ENCODE measurements at places on chromosomes 2 and 18.

- DNase-seq, result no peak
Observed at GRCh38 chr18:74517236-74517630, 17.1 kb upstream of the CNDP1 start.

DNA sequence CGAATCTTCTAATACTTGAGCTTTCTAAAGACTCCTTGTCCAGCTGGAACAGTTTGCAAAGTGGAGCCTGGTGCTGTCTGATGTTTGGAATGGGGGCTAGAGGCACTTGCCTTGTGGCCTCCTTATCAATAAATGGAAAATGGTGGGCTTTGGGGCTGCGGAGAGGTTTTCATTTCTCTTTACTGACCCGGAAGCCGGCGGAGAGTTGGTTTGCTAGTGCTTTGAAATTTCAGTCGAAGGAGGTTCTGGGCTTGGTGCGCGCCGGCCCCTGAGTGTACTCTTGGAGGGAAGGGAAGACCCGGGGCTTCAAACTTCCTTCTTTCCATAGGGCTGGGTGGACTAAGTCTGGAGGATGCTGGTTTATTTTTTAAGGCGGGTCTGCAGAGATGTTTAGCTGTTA lies 714 bp downstream of the RPIA start:
- DNase-seq, result peak; percentile 7

DNA sequence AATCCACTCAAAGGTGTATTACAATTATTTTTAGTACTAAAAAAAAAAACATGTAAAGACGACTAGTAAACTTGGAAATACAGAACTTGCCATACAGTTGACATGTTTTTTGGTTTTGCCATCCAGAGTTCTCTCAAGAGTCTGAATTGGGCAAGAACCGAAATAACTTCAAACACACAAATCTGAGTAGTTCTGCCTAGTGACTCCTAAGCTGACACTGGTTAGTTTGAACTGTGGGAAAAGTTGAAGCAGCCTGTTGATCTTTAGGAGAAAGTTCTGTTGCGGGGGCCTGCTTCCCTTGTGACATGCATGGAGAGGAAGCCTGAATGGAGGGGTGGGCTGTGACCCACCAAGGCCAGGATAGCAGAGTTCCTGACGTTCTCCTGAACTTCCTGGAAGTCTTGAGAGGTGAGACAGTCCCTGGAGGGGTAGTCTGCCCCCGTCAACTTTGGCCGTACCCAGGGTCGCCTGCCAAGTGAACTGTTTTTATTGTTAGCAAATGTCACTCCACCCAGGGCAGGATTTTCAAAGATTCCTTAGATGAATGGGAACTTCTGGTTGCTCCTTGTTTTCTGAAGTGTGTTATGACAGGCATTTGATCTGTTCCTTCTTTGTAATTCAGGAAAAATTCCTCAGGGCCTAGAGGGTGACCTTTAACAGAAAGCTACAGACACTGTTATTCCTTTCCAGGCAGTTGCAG lies 85.6 kb upstream of the SPTBN1 start:
- DNase-seq, result no peak

- no peak for DNase-seq
Observed at GRCh38 chr2:188204824-188205223, 86.8 kb upstream of the GULP1 start.

DNA sequence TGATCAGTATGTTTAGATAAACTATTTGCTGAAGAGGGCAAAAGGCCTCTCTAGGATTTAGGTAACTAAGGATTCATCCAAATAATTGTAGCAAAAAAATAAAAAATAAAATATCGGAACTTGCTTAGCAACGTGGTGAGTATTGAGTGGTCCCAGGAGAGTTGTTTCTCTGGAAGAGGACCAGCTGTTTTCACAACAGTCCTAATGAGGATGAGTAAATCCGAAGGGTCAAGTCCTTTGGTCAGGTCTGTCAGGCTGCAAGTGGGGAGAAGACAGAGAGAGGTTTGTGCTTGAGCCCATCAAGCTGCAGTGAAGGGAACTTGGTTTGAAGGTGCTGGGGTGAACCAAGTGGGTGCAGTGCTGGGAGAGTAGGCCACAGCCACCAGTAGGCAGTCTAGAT lies 539.2 kb downstream of the SLC4A3 start:
- no peak for DNase-seq

GRCh38 chr2:226837787-226838603 lies 2.1 kb downstream of the RHBDD1 start:
- DNase-seq, result no peak

DNA sequence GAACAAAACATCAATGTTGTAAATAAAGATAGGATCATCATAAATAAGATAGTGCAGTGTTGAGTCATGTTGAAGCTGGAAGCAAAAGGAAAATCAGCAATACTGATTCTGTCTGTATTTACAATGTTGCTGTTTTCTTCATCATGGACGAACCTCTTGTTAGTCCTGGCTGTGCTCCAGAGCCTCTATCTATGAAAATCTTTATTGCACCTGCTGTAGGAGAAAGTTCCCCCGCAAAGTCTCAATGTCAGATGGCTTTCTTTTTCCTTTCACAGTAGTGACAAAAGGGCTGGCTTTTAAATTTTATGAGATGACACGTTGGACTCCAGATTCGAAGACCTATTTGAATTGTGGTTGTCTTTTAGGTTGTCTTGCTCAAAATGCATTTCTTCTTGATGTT lies 98.5 kb upstream of the LRRTM1 start:
- DNase-seq, result no peak

DNA sequence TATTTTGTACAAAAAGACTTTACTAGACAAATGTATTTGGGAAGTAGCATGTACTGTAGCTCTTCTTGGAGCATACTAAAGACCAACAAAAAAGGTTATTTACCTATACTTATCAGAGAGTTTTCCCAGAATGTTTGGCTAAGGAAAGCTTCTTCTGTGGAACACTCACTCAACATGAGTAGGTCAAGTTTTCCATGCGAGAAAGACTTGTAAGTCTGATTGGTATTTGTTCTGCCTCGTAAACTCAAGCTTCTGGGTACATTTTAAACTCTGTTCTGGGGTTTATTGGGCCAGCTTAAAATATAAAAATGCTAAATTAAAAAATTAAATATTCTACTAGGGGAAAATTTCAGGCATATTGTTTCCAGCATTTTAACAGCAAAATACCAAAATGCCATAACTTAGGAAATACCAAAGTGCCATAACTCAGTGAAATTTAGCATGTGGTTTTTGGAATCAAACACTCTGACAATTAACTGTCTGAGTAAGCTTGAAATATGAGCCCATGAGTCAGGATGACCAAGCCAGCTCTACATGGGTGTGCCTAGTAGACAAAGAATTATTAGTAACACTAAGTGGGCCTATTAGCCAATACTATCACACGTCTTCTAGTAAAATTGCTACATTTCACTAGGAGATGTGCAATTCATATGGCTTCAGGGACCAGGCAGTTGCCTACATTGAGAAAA lies 47.3 kb upstream of the SERPINE2 start:
- DNase-seq, result no peak

- no peak for DNase-seq
Observed at GRCh38 chr2:23761638-23762037, 165.3 kb downstream of the ATAD2B start.

GRCh38 chr2:121071034-121071504 lies 213.9 kb downstream of the TFCP2L1 start:
- DNase-seq, result no peak

DNA sequence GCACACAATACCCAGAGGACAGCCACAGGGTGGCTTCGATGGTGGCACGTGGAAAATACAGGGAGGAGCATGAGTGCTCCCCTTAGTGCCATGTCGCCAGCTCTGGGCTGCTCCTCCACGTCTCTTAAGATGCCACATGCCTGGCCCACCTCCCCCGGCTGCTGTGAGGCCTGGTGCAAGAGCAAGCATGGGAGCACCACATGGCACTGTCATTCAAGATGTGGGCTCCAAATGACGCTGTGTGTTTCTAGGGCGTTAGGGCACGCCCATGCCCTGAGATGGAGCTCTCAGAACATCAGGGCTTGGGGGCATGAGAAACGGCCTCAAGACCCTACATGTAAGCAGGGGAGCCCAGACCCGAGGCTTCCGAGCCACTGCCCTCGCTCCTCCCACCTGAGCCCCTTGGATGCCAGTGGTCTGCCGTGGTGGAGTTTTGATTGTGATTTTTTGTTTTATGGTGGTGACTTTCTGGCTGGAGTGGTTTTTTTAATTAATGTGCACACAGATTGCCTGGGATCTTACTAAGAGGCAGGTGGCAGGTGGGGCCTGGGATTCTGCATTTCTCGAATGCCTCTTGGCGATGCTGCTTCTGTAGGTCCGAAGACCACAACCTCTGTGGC lies 239.3 kb downstream of the GBX2 start:
- no peak for DNase-seq

GRCh38 chr2:228771774-228772173 lies 499.3 kb downstream of the PID1 start:
- no peak for DNase-seq

DNA sequence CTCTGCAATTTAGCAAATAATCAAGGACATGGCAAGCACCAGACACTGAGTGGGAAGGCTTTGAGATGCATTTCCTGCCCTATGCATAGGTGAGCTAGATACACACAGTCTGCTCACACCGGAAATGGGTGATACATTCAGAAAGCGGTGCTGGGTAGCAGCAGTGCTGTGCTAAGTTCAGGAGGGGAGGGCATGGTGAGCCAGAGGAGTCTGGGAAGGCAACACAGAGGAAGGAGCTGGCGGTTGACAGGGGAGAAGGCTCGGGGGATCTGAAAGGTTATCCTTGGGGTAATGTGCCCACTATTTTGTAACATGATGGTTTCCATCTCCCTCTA lies 57.4 kb upstream of the EPAS1 start:
- DNase-seq, result no peak

DNA sequence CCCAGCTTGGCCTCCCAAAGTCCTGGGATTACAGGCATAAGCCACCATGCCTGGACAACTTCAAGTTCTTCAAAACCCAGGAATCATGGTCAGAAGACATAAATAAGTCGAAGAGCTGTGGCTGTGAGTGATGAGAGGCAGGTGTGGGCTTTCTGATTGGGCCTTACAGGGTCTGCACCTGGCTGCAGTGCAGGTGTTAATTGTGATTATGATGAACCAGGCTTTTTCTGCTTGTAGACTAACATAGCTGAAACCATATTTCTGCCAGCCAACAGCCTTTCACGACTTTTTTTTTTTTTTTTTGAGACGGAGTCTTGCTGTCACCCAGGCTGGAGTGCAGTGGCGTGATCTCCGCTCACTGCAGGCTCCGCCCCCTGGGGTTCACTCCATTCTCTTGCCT lies 14.9 kb upstream of the DTNB start:
- DNase-seq, result no peak

DNA sequence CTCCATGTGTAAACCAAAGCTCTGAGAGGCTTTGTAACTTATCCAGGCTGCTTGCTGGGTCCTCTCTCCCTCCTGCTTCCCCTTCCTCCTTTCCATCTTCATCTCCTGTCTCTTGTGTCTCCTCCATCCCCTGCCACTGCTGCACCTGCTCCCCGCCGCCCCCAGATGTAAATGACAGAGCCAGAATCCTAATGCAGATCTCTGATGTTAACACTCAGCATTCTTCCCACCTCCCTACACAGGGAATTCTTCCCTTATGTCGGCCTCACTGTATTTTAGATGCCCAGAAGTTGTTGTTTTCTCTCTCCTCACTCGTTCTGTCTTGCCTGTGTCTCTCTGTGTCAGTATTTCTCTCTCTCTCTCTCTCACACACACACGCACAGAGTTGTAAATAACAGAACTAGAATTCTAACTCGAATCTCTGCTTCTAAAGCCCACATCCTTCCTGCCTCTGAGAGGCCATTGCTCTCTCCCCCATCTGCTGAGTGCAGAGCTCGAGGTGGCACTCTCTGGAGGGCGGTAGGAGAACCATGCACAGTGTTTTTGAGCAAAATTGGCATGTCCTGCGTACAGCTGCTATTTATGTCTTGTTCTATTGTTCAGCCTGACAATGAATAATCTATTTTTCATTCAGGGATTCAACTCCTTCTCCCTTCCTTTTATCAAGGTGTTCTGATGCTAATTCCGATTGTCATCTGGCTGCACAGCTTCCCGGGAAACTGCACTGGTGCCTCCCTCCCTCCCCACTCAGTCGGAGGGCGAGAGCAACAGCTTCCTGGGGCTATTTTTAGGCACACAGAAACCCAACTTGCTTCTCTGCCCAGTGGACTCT lies 219.9 kb downstream of the SH3RF3 start:
- DNase-seq, result no peak

DNA sequence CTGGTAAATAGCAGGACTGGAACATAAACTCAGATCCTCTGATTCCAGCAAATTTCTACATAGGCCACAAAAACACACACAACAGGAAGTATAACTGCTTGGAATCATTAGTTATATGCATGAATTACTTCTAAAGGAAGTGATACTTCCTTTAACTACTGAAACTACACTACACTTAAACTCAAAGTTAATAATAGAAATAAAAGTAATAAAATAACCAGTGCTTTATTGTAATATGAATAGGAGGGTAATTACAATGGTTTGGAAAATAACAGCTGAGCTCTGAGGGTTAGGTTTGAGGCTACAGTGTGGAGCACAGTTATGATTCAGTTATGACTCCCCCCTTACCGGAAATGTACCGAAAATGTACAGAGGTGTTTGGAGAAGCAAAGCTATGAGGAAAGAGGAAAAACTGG lies 18.5 kb upstream of the POLI start:
- no peak for DNase-seq

- DNase-seq, result no peak
Observed at GRCh38 chr2:65729246-65729645, 296.8 kb upstream of the SPRED2 start.

- no peak for DNase-seq
Observed at GRCh38 chr2:37793004-37793403, 121.6 kb upstream of the CDC42EP3 start.

DNA sequence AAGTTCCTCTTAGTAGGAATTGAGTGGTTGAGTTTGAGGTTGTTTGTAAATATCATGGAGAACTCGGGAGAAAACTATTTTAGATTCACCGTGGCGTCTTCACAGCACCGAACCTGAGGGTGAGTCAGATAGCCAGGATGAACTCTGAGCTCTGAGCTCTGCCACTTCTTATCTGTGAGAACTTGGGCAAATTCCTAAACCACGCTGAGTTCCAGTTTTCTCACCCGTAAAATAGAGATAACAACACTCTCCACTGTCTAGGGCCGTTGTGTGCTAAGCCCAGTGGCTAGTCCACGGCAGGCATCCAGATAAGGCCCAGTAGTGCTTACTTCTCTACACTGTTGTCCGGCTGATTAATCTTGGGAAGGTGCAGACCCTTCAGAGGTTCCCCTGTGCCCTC lies 7.0 kb downstream of the KIF5C start:
- no peak for DNase-seq

DNA sequence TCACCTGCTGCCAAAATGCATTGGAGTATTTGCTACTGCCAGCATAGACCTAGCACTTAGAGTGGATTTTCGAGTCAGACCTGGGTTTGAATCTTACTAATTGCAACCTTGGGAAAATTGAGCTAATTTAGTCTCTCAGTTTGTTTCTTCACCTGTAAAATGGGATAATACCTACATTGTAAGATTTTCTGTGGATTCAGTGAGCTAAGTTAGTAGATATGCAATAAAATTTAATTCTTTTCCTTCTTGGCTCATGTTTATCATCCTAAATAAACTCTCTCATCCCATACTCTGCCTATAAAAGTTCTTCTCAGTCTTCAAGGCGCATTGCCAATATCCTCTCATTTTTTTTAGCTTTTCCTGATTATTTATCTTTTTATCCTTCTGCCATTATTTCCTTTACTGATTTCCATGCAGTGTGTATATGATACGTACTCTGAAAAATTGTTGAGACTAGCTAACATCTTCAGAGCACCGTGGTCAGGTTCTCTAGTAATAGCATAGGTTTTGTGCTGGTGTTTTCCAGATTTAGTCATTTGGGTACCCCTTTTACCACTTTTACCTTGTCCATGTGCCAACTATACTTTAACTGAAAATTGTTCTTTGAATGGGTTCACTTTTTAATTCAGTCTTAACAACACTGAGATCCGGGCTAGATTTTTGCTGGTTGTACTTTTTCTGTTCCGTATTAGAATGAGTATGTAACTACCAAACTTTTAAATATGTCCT lies 7.3 kb downstream of the CEP192 start:
- DNase-seq, result no peak
